ENCODE measurements at places on chromosomes 1 and 21.

DNA sequence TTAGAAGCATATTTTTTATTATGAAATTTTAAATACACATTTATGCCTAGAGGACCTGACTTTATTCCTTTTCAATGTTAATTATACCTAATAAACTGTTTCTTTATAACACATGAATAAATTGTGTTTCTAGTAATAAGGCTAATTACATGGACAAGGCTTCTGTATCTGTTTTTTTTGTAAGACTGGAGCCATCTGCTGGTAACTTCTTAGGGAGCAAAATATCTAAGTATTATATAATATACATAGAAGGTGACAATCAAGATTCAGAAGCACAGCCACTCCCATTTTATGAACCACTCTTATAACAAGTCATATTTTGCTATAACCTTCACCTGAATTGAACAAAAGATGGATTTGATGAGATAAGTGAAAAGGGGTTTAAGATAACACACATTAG is 84.2 kb downstream of the LBR start:
- DNase-seq, result no peak

- no peak for DNase-seq
Observed at GRCh38 chr1:216929870-216930582, 206.8 kb upstream of the ESRRG start.

DNA sequence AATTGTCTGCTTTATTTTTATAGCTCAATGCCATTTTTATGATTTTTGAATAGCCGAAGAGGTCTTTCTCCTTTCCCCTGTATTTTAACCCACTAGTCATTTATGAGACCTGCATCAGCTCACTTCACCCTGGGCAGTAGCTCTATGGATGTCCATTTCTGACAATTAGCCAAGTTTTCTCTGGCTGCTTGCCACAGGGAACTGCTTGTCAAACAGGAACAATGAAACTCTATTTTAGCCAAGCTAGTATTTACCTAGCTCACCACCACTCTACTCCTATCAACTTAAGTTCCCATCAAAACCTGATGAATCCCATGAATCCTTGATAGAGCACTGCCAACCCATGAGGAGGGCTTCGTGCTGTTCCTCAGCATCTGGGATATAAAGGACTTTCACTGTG is 406.7 kb downstream of the RWDD3 start:
- DNase-seq, result no peak

- no peak for DNase-seq
Observed at GRCh38 chr1:147434921-147435320, 106.4 kb upstream of the BCL9 start.

GRCh38 chr1:244234009-244234643 is 183.0 kb downstream of the ZBTB18 start:
- DNase-seq, result no peak

- no peak for DNase-seq
Observed at GRCh38 chr21:43910460-43910859, 45.4 kb downstream of the AGPAT3 start.

DNA sequence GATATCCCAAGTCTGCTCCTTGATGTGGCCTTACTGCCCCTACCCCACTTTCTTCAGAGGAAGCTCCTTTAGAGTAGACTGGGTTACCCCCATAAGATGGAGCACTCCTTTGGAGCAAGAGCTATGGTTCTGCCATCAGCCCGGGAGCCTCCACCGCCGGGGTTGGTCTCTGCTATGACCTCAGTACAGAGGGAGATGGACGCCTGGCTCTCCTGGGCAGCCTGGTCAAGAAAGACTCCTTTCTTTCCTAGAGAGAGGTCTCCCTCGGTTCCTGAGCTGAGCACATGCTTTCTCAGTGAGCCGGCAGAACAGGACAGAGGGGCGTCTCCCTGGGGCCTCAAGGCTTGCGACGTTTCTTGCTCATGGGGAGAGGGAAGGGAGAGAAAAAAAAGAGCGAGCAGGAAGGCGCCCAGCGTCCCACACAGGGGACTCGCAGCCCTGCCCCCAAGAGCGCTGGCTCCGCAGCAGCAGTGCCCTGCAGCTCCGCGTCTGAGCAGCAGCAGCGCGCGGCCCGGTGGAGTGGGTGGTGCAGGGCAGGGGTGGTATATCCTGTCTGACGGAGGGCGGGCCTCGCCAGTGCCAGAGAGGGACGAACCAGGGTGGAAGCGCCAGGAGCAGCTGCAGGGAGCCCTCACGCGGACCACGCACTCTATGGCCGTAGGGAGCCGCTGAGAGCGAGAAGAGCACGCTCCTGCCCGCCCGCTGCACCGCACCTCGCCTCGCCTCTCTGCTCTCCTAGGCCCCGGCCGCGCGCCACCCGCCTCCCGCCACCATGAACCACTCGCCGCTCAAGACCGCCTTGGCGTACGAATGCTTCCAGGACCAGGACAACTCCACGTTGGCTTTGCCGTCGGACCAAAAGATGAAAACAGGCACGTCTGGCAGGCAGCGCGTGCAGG is at the start of gene PKP1:
Gene PKP1, plus strand, starts transcription at position 576 of the 899 bp plus-strand sequence. Its CDS starts 197 bp downstream, at position 773.
- no peak for DNase-seq

DNA sequence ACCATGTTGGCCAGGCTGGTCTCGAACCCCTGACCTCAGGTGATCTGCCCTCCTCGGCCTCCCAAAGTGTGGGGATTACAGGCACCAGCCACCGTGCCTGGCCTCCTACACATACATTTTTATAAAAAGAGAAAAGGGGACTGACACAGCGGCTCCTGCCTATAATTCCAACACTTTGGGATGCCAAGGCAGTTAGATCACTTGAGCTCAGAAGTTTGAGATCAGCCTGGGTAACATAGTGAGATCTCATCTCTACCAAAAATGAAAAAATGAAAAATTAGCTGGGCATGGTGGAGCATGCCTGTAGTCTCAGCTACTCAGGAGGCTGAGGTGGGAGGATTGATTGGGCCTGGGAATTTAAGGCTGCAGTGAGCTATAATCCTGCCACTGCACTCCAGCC is 23.4 kb downstream of the ZNF281 start:
- DNase-seq, result no peak

DNA sequence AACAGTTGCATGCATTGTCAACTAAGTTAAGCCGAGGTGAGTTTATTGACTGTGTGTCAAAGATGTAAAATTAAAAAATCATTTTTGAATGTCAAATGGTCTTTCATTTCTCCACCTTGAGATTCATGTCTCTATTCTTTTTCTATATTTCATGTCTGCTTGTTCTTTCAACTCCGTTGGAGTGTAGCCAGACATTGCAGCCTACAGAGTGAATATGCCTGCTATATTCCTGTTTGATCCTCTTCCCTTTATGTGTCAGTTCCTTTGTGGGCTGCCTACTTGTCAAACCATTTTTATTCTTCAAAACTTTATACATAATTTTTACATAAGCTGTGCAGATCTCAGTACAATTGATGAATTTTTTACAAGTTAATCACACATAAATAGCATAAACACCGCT is 1325.8 kb upstream of the PRMT6 start:
- DNase-seq, result no peak

DNA sequence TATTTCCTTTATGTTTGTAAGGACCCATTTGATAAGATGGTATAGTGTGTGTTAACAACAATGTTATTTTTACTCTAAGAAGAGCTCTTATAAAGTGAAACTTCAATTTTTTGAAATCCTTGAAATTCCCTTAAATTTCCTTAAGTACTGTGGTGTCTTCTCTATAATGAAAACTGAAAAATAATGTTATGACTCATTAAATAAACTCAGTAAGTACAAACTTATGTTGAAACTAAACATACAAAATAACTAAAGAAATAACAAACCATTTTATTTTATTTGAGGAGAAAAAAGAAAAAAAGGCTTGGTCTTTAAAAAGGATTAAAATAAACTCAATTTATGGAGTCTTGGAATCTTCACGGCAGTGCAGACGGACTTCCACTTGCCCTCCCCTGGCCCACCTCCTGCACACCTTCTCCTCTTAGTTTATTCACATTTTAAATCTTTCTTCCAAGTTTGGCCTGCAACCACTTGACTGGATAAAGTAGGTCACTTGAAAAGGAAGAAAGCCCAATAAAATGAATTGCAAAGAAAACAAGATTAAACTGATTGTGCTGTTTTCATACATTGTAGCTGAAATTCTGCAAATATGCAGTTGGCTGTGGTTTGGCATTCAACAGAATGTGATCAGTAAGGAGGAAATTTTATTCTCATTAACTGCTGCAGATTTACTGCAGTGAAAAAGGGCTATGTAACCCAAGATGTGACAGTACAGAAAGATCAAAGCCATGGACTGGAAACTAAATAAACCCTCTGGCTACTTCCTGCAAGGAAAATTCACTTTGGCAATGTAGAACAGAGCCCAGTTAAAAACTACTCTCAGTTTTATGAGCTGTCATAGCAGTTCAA is 48.5 kb upstream of the SCYL3 start:
- DNase-seq, result no peak

- no peak for DNase-seq
Observed at GRCh38 chr1:10973552-10973951, 38.9 kb upstream of the TARDBP start.

- no peak for DNase-seq
Observed at GRCh38 chr1:172609528-172609927, 49.4 kb upstream of the FASLG start.

DNA sequence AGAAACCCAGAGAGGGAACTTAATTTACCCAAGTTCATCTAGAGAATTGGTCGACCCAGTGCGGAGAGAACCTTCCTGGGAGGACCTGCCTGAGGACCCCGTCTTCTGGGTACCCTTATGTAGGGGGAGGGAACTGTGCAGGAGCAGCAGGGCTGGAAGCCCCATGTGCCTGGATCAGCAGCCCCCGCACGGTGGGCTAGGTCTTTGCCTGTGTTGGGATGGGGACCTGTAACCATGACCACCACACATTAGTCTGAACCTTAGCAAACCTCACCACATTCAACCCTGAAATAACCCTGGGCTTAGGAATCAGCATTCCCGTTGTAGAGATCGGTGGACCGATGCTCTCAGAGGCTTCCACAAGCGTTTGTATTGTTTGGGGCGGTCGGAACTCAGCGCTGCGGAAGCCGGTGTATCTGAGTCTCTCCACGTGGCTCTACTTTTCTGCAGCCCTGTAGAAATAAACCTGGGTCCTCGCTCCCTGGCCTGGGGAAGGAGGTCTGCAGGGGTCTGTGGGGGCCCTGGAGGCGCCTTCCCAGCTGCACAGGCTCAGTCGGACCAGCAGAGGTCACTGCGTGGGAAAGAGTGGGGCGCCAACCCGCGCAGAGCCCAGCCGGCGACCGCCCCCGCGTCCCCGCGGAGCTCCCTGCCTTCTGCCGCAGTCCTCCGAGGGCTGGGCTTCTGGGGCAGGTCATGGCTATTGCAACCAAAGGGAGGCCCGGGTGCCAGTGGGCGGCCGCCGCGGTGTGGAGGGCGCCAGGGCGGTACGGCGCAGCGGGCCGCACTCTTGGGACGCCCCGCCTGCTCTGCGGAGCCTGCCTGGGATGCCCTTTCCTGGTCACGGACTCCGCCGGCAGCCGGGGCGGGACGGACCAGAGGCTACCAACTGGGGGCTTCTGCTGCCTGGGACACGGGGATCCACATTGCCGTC is 36.2 kb upstream of the KCNA10 start:
- DNase-seq, result peak; percentile 43

GRCh38 chr1:21754583-21754982 is 28.4 kb downstream of the USP48 start:
- DNase-seq, result no peak

DNA sequence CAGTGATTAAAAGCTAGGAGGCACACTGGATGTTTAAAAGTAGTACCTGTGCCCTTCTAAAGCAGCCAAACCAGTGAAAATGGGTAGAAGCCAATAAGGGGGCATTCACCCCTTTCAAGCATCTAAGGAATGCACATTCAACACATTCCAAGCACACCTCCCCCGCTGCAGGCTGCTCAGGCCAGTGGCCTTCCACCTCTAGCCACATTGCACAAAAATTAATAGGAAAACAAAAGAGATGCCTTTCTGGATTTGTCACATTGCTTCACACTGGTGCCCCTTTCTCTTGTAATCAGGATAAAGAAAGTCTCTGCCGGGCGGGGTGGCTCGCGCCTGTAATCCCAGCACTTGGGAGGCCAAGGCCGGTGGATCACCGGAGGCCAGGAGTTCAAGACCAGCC is 834.0 kb downstream of the USP25 start:
- DNase-seq, result no peak

DNA sequence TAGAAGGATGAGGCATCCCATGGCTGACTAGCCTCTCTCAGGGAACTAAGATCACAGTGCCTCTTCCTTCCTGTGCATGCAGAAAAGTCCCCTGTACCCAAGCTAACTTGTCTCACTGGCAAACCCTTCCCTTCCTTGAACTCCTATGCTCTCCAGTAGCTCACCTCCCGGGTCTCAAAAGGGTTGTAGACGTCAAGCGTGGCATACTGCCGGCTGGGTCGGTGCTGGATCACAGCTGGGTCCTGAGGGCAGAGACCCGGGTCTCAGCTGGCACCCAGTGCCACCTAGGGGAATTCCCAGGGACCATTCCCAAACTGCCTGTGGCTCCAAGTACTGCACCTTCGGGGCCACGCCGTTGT is 688 bp downstream of the SCAMP3 start:
- no peak for DNase-seq

- DNase-seq, result no peak
Observed at GRCh38 chr1:172761581-172762486, 102.9 kb downstream of the FASLG start.

- no peak for DNase-seq
Observed at GRCh38 chr21:45409466-45410150, 4.6 kb downstream of the COL18A1 start.

DNA sequence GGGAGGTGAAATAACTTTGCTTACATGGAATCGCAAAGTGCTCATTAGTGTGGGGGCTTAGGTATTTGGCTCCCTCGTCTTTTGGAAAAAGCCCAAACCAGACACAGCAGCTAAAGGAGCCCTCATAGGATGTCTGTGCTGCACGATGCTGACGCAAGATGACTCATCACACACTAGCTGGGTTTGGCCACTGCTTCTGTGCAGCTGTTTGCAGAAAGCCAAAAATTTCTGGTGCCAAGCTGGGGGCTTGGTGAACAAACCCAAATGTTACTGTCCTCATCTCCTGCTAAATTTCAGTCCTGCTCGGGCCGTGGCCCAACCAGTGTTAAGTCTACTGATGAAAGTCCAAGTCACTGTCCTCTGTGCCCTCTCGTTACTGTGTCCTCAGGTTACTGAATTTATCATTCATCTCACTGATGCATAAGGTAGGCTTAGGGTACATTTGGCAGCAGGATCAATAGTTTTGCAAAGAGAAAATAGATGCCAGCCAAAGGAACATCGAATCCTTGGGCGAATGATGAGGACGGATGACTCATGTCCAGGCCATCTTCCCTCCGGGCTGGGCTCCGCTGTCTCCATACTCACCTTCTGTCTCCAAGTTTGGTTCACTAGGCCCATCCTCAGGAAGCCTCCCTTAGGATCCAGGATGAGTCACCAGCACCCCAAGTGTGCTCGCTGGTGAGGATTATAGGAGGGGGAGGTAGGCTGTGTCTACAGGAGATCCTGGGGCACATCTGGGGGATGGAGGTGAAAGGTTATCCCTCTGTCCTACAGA is 177.7 kb downstream of the ADSS2 start:
- peak; percentile 3 for DNase-seq

GRCh38 chr1:69929308-69930057 is 275.9 kb downstream of the LRRC40 start:
- DNase-seq, result no peak

GRCh38 chr1:21239221-21239620 is 51.0 kb downstream of the ECE1 start:
- no peak for DNase-seq

- DNase-seq, result no peak
Observed at GRCh38 chr1:248905662-248906008, 400 bp upstream of the PGBD2 start.

Measured in activated CD4-positive, alpha-beta T cell treated with anti-CD3 and anti-CD28 coated beads for 24 hours (primary cell).